AG09309 (cell line): ENCODE measurements at places on chromosomes 1 and 21.

GRCh38 chr1:246308533-246309075 is 198.5 kb downstream of the SMYD3 start:
- no peak for DNase-seq

GRCh38 chr1:35557611-35558373 is at the start of gene NCDN:
NCDN (plus strand) TSS chr1:35557799; CDS start chr1:35558191, 392 bp downstream.
- peak; percentile 88 for DNase-seq

GRCh38 chr1:193103759-193104501 is 1.3 kb downstream of the GLRX2 start:
- DNase-seq: no peak

GRCh38 chr1:150530491-150531159 is 15.1 kb downstream of the FALEC start:
- no peak for DNase-seq

DNA sequence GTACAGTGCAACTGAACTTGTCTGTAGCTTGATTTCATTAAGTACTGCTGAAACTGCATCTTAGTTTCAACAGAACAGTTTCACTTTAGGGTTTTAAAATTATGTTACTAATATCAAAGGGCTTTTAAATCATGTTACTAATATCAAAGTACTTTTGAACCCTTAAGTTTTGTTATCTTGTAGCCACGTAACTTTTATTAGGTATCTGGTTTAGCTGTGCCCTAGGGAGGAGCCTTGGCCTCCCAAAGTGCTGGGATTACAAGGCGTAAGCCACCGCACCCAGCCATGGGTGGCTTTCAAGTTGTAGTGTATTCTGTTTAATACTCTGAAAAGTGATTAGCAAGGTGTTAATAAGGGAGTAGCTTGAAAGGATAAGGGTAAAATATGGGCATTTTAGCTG is 2.0 kb downstream of the KDM4A start:
- no peak for DNase-seq

- no peak for DNase-seq
Measured at GRCh38 chr1:24957016-24957807, 27.1 kb upstream of the RUNX3 start.

- DNase-seq: no peak
Measured at GRCh38 chr1:64578270-64578973, 108.5 kb downstream of the CACHD1 start.

DNA sequence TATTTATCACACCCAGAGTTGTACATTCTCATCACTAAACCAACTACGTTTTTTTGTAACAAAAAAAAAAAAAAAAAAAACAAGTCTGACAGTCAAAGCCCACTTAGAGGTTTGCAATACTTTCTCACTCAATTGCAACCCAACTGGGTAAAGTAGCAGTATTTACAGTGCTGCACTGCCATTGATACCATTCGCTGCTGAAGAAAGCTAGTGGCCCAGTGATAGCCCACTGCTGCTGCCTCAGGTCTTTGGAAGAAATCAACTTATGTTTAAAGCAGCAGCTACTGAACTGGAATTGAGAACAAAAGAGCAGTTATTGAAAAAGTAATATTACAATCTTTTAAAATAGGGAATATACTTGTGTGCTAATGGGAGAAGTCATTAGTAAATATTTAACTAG is 2.7 kb downstream of the HNRNPU start:
- DNase-seq: no peak

GRCh38 chr1:202745323-202745888 is 35.2 kb upstream of the SYT2 start:
- no peak for DNase-seq

GRCh38 chr1:51192213-51192843 is 43.7 kb upstream of the RNF11 start:
- peak; percentile 63 for DNase-seq

DNA sequence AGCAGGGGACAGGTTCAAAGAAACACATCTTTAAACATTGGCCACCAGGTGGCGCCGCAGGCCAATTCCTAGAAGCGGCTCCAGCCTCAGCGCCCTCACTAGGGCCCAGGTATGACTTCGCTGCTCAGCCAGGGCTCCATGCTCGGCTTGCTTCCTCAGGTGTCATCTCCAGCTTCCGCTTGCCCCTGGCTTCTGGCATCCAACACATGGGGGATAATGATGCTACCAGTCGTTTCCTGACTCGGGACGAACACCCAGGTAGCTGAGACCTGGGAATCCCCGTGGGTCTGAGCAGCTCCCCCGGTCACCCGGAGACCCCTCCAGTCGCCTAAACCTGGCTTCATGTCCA is 8.5 kb upstream of the MEX3A start:
- DNase-seq: no peak

- DNase-seq: no peak
Measured at GRCh38 chr1:214280386-214281020, 456 bp upstream of the SMYD2 start.

- DNase-seq: no peak
Measured at GRCh38 chr1:30914931-30915330, 6.4 kb upstream of the SDC3 start.

GRCh38 chr1:230074762-230075161 is 7.7 kb downstream of the GALNT2 start:
- no peak for DNase-seq

DNA sequence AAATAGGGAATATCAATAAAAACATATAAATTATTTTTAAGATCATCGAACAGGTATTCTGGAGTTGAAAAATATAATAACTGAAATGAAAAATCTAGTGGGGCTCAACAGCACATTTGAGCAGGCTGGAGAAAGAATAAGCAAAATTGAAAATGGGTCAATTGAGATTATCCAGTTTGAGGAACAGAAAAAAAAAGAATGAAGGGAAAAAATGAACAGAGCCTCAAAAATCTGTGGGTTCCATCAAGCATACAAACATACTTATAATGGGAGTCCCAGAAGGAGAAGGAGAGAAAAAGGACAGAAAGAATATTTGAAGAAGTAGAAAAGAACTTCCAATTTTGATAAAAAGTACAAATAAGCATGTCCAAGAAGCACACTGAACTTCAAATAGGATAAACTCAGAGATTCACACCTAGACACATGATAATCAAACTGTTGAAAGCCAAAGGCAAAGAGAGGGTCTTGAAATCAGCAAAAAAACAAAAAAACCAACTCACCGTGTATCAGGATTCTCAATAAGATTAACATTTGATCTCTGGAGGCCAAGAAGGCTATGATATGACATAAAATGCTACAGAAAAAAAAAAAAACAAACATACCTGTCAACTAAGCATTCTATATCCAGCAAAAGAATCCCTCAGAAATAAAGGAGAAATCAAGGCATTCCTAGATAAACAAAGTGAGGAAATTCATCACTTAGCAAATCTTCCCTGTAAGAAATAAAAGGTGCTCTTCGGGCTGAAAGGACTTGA is 5.4 kb upstream of the COQ8A start:
- no peak for DNase-seq

- DNase-seq: peak; percentile 100
Measured at GRCh38 chr1:58755468-58755872, 28.4 kb downstream of the JUN start.

- peak; percentile 11 for DNase-seq
Measured at GRCh38 chr1:239884796-239885195, 206.9 kb upstream of the FMN2 start.

DNA sequence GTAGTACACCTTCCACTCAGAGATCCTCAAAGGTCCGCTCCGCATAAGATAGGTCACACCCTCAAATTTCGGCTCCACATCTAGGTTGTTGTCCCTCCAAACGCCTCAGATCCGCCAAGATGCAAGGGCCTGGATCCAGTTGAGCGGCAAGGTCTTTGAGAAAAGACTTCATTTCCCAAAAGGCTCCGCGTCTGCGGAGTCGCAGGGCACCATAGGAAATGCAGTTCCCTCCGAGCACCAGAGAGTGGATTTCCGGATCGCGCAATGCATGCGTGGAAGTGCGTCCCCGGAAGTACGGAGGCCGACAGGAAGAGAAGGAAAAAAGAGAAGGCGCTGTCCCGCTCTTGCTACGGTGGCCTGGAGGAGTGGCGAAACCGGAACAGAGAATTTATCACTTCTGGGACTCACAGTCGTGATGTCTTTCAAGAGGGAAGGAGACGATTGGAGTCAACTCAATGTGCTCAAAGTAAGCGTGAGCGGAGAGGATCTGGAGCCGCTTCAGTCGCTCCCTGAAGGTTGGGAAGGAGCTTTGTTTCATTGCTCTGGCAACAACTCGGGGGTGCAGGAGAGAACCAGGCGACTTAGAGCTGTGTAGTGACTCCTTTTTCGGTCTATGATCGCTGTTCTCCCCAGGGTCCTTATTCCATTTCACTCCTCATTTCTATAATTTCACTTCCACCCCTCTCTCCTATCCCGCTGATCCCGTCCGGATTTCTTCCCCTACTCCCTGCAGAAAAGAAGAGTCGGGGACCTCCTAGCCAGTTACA is at the start of the genes LYSMD1 and SCNM1:
LYSMD1 (minus strand) TSS at position 165 of the 767 bp plus-strand sequence. CDS start 644 bp downstream, outside the sequence.
SCNM1 (plus strand) TSS at position 407 of the 767 bp plus-strand sequence; CDS start at position 416, 9 bp downstream.
- peak; percentile 95 for DNase-seq
